SK-N-DZ (cell line): ENCODE measurements at places on chromosomes 16 and 17.

GRCh38 chr16:74601126-74601871 is 5.6 kb downstream of the GLG1 start:
- DNase-seq = no peak

- DNase-seq = no peak
Observed at GRCh38 chr16:47311738-47312505, 148.9 kb downstream of the ITFG1 start.

- DNase-seq = no peak
Observed at GRCh38 chr16:15961571-15962090, 12.2 kb downstream of the ABCC1 start.

GRCh38 chr16:14106961-14107360 is 35.8 kb downstream of the MRTFB start:
- DNase-seq = no peak

DNA sequence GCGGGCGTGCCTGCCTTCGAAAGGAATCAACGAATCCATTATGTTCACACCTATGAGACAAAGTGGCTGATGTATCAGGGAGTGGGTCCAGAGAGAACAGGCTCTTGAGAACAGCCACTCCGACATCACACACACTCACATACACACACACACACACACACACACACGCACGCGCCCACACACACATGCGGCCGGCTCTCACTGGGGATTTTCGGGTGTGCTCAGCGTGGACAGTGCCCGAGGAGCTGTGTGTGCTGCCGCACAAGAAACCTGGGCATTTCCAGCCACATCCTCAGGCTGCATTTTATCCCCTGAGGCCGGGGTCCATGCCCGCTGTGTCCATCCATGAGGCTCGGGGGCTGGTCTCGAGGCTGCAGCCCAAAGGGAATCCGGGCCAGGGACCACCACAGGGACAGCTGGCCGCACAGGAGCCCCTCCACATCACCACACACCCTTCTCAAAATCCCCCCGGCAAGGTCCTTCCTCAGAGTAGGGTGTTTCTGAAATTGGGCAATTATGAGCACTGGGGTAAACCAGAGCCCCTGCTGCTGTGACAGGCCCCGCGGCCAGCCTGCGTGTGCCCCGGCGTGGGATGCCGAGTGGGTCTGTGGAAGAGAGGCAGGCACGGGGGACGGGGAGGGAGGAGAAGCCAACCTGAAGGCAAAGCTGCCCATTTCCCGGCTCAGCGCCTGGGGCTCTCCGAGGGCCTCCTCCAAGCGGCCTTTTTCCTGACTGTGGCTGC is 24.8 kb downstream of the MRM3 start:
- no peak for DNase-seq

GRCh38 chr16:76343769-76344168 is 66.6 kb downstream of the CNTNAP4 start:
- no peak for DNase-seq

DNA sequence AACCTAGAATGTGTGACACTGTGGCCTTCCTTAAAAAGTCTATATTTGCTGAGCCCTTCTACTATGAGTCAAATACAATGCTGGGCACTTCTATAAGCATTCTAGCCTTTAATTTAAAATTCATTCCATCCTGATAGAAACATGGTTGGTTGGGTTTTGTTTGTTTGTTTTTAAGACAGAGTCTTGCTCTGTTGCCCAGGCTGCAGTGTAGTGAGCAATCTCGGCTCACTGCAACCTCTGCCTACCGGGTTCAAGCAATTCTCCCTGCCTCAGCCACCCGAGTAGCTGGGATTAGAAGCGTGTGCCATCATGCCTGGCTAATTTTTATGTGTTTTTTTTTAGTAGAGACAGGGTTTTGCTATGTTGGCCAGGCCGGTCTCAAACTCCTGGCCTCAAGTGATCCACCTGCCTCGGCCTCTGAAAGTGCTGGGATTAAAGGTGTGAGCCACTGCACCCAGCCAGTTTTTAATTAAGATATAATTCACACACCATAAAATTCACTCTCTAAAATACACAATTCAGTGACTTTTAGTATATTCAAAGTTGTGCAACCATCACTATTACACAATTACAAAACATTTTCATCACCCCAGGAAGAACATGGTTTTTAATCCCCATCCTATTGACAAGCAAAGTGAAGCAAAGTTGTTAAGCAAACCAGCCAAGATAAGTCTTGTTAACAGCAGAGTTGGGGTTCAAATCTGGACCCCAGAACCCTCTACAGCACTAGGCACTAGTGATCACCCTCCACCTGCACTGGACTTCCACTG is 42.8 kb downstream of the CMTM4 start:
- DNase-seq = no peak

DNA sequence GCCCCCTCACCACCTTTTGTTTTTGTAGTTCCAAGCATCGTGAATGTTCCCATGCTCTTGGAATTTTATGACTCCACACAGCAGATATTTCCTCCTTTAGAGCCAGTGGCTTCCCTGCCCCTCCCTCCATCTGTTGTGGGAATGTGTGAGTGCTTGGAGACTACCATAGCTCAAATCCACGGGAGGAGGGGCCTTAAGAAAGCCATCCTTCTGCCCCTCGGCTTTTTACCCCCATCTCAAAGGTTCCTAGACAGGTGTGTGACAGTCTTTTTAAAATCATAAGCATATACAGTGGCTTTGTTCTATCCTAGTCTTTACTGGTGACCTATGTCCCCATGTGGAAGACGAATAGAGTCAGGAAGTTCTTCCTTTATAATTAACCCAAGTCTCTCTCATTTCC is 47.2 kb downstream of the YPEL2 start:
- no peak for DNase-seq

- no peak for DNase-seq
Observed at GRCh38 chr17:76955191-76955590, 87.0 kb downstream of the MGAT5B start.

- DNase-seq = no peak
Observed at GRCh38 chr16:69386596-69386995, 789 bp upstream of the TERF2 start.

DNA sequence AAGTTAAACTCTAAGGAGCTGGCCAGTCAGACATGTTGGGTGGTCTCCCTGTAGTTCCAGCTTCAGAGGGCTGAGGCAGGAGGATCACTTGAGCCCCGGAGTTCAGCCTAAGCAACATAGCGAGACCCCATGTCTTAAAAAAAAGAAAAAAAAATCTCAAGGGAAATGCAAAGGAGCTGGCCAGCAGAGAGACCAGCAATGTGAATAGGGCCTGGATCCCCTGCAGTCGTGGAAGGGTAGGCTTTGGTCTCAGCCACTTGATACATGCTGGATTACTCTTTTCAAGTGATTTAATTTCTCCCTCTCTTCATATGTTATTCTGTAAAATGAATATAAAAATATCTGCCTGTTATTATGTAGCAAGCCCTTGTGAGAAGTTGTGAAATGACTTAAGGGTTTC is 207.7 kb downstream of the SPECC1 start:
- DNase-seq = no peak

DNA sequence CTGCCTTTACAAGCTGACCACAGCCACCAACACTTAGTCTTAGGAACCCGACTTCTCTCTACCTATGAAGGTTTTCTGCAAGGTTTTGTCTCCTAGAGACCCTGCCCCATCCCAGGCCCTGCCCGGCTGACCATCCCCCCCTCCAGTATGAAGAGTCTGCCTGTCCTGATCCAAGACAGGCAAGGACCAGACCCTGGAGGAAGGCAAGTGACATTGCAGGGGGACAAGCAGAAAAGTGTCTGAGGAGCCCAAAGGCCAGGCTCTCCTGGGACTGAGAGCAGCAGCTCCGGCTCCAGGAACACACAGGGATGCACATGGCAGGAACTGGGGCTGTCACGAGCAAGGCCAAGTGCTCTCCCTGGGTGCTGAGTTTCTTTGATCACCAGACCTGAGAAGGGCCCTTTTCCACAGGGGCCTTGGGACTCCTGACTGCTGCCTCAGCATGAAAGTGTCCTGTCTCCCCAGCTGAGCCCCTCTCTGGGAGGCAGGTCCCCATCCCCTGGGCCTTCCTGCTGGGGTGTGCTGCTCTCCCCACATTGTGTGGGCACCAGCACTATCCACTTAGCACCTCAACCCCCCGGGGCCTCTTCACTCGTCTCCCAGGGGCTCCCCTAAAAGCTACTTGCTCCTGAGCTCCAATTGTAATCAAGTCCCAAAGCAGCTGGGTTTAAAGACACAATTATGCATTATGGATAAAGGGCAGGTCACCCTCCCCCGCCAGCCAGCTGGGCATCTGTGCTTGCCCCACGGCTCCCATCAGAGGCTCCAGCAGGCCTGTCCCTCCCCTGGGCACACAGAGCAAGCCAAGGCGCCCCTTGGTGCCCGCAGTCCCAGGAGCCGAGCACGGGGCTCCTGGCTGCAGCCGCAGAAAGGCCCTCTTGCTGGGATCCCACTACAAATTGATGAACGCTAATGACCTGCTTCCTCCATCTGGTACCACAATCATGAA is 11.6 kb upstream of the CACNG4 start:
- DNase-seq = peak; percentile 84

- no peak for DNase-seq
Observed at GRCh38 chr17:6523330-6523729, 33.0 kb downstream of the PITPNM3 start.

GRCh38 chr17:81518785-81519283 is 6.2 kb upstream of the ACTG1 start:
- DNase-seq = no peak

GRCh38 chr16:2151188-2152091 is 3.0 kb downstream of the RAB26 start:
- DNase-seq = no peak

- no peak for DNase-seq
Observed at GRCh38 chr17:17001076-17001777, 29.3 kb upstream of the TNFRSF13B start.

DNA sequence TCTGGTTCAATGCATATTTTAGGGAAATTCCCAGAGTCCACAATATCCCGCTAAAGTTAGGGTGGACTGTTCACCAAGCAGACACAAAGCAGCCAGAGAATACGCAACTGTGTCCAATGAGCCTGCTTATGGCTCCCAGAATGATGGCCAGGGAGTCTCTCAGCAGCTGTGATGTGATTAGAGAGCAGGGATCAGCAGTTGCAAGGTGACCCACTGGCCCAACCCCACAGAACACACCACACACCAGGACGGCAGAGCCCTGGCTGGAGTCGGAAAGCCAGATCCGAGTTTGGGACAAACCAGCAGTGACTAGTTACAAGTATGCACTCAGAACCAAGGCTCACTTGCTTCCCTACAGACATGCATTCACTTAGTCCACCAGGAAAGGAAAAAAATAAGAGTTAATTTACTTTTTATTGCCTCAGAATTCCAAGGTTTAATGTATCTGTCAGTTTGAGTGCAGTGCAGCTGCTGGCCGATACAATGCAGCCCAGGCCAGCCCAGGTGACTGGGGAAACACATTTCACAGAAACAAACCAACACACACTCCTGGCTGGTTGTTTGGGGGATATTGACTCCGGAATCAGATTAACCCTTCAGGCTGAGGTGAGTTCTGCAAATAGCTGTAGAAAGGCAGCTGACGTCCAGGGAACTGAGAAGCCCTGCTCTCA is 121.7 kb downstream of the HIC1 start:
- peak; percentile 44 for DNase-seq

- DNase-seq = no peak
Observed at GRCh38 chr17:16293931-16294330, 59.3 kb downstream of the CENPV start.

DNA sequence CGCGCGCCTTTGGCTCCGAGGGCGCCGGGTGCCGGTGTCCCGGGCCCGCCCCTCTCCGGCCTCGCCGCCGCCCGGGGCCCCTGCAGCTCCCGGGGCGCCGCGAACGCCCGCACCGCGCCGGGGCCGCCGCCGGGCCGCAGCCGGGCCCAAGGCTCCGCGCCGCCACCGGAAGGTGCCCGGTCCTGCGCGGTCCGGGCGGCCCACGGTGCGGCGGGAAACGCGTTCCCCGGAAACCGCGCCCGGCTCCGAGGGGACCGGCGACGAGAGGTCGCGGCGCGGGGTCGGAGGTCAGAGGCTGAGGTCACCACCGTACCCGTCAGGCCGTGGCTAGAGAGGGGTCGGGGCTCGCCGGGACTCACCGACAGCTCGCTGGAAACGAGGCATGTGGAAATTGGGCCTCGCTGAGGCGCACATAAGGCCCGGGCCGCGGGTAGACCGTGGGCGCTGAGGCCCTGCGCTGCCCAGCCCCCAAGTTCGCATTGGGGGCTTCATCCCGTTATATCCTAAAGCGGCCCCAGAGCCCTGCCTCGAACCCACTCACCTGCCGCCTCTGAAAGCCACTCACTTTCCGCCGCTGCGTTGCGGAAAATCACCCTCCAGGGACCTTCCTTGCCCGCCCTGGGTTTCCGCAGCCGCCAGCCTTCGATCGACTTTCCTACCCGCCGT is at the start of gene DUS1L:
DUS1L (minus strand) TSS at position 167 of the 666 bp plus-strand sequence. CDS start 745 bp downstream, outside the sequence.
- DNase-seq = peak; percentile 56

DNA sequence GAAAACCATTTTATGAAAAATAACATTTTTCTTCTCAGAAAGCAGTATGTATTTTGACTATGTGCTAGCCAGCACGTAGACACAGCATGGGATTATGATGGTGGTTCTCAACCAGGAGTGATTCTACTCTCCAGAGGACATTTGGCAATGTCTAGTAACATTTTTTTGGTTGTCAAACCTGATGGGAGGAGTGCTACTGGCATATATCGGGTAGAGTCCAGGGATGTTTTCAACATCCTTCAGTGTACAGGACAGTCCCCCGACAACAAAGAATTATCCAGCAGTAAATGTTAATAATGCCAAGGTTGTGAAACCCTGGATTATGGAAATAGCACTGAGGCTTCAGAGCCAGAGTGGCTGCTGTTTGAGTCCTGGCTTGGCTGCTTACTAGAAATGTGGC is 27.7 kb downstream of the AP2B1 start:
- no peak for DNase-seq

- DNase-seq = no peak
Observed at GRCh38 chr17:44235583-44235936, 16.1 kb upstream of the UBTF start.

DNA sequence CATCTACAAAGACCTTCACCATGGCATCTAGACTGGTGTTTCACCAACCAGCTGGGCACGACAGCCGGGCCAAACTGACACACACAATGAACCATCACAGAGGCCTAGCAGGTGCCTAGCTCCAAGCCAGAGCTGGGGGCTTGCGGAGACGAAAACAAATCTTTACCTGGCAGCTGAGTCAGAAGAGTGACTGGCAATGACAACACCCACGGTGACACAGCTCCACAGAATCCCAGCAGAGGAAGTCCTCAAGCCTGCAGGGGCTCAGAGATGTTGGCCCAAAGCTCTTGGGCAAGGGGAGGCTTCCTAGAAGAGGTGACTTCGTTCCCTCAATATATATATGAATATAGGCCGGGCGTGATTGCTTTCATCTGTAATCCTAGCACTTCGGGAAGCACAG is 5.1 kb downstream of the MMP25 start:
- DNase-seq = no peak

DNA sequence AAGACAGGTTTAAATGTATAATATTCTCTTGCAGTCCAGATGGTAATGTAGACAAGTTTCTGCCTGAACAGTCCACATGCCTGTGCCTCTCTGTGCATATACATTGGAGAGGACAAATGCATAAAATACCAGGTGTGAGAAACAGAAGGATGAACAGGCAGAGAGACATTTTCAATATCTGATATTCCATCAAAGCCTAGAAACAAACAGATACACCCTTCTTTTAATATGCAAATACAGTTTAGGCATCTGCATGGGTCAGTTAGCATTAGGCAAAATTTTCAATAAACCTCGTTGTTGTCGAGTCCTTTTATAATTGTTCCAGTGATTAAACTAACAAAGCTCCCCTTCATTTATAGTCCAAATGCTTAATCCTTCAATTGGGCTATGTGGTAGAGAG is 897 bp downstream of the OMG start:
- DNase-seq = no peak

- DNase-seq = no peak
Observed at GRCh38 chr17:35170968-35171771, 23.0 kb downstream of the SLC35G3 start.
